AG04450 (cell line): ENCODE measurements at places on chromosomes 16 and 17. TPM values are rescaled to one million over a fixed set of nuclear protein-coding genes. Genes with fewer than 3 reads are reported as not detected.
A peak's percentile ranks its signal among the peaks of the same experiment; 100 is the strongest.

TNFRSF17 gene
- not detected in 2 replicates for polyA plus RNA-seq

PRMT7 gene
- 26.2 and 32.4 TPM in 2 replicates for polyA plus RNA-seq

MT1M gene
- polyA plus RNA-seq = 0.10 and 0.38 TPM in 2 replicates

SGCA gene
- 0.16 and 0.21 TPM in 2 replicates for polyA plus RNA-seq

SLC38A8 gene
- not detected in 2 replicates for polyA plus RNA-seq

WNT9B gene
- polyA plus RNA-seq = not detected in 2 replicates

NUP93 gene
- 46.4 and 51.1 TPM in 2 replicates for polyA plus RNA-seq

TOX3 gene
- polyA plus RNA-seq = not detected in 2 replicates

KCNJ16 gene
- polyA plus RNA-seq = not detected in 2 replicates

- DNase-seq = no peak
These were observed 44.0 kb downstream of the TUBD1 start for GRCh38 chr17:59848778-59849177.

- DNase-seq = no peak
These were observed 25.1 kb downstream of the CASKIN2 start for GRCh38 chr17:75490173-75490743.

GRCh38 chr16:50509521-50510341 is 38.5 kb upstream of the NKD1 start:
- no peak for DNase-seq

GRCh38 chr16:29825145-29826044 is 5.1 kb downstream of the MVP start:
- peak; percentile 80 for DNase-seq

DNA sequence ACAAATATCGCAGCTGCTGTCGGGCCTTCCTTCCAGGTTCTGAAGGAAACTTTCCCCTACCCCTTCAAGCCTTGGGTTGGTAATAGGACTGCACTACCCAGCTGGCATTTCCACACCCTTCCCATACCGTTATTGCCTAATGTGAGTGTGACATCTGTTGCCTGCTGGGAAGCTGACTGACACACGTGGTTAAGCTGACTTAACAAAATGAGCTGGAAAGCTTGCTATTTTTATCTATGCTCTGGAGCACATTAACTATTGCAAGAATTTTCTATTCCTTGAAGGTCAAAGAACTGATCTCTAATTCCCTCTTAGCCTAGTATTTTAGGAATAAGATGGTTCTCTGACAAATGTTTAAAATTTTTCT is 79.5 kb downstream of the PMP22 start:
- DNase-seq = no peak

GRCh38 chr17:4501295-4501949 is 2.7 kb downstream of the SPNS2 start:
- DNase-seq = no peak

DNA sequence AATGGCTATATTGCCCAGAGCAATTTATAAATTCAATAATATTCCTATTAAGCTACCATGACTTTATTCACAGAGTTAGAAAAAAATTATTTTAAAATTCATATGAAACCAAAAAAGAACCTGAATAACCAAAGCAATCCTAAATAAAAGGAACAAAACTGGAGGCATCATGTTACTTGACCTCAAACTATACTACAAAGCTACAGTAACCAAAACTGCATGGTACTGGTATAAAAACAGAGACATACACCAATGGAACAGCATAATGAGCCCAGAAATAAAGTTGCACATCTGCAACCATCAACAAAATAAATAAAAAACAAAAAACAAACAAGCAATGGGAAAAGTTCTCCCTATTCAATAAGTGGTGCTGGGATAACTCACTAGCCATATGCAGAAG is 203.2 kb downstream of the RGS9 start:
- no peak for DNase-seq

GRCh38 chr17:59093702-59094231 is 12.9 kb downstream of the TRIM37 start:
- DNase-seq = peak; percentile 81

GRCh38 chr16:75572864-75573542 is 6.8 kb downstream of the GABARAPL2 start:
- no peak for DNase-seq

- DNase-seq = no peak
These were observed 14.8 kb upstream of the OSGIN1 start for GRCh38 chr16:83937922-83938885.

DNA sequence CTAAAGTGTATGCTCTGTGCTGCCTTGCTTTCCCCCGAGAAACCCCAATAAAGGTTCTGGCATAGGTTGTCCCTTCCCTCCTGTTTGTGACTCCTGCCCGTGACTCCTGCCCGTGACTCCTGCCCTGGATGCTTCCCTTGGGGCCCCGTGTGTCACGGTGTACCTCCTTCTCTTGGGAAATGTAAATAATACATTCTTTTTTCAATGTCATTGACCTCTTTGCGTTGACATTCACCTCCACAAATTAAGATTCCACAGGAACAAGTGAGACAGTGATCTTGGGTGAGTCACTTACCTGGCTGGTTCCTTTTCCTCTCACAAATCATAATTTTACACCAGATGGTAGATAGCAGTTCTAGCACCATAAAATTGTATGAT is 632 bp downstream of the CCL15 start:
- no peak for DNase-seq

GRCh38 chr16:28179354-28179753 is 32.4 kb downstream of the XPO6 start:
- DNase-seq = no peak

DNA sequence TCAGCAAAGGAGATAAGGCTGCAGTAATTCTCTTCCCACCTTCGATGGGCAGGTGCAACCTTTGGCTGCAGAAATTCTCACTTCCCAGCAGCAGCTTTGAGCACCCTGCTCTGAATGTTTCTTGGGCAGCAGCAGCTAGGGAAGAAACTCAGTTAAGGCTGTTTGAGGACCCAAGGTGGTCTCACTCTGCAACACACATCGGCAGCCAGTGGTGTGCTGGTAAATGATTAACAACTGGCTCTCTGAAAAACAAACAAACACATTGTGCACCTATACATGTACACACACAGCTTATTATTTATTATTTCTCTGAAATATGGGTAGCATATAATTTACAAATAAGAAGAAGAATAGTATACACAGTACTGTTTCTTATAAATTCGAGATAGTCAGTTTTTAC is 685.8 kb downstream of the WWOX start:
- no peak for DNase-seq

GRCh38 chr16:19700319-19700781 is 17.7 kb downstream of the KNOP1 start:
- no peak for DNase-seq

- no peak for DNase-seq
These were observed 91.2 kb downstream of the STXBP4 start for GRCh38 chr17:55059724-55060123.

DNA sequence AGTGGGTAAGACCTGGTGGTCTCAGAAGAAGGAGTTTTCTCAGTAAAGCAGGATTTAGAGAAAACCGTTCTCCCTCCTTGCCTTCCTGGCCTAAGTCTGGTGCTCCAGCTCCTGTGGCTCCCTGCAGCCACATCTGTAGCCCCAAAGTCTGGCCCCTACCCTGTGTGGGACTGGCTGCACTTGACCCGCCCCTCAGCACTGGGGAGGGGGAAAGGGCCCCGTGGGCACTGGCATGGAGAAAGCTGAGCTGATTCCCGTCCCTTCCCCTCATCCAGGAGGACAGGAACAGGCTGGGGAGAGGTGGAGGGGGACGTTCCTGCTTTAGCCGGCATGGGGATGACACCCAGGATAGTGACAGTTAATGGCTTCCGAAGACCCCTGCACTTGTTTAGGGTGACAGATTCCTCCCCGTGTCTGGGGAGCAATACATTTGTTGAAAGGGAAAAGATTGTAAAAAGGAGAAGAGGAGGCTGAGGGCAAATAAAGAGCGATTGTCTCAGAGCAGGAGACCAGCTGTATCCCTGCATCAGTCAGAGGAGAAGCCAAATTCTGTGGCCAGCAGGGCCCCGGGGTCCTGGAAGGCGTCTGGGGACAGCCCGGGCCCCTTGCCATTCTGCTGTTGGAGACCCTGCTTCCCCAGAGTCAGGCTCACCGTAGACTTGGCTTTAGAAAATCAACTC is 37.9 kb downstream of the GRIN2C start:
- no peak for DNase-seq
